ENCODE measurements at places on chromosomes 7 and 10.

DNA sequence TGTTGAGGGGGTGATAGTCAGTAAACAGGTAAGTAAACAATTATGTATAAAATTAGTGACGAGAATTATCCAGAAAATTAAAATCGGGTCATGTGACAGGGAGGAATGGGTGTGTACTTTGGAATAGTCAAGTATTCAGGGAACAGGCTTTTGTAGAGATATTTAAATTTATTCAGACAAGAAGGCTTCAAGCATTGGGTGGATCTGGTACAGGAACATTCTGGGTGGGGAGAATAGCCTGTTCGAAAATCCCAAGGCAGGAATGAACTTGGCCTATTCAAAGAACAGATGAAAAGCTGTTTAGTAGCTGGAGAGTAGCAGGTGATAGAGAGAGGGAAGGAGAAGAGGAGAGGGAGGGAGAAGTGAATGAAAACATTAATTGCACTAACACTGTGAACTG lies 448.9 kb upstream of the FZD8 start:
- no peak for DNase-seq

DNA sequence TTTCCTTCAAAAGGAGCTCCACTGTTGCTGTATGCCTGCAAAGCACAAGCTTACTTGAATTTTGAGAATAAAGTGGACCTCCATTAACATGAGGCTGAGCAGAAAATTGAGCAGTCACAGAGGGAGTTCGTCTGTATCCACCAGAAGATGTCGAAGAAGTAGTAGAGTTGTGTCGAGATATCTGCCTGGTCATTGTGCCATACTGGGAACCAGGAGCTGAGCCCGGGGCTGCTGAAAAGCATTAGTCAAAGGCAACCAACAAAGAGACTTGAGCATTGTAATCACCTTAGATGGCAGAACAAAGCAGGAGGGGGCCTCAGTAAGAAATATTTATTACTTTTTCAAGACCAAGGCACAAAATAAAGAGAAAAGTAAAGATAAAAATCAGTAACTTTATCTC lies 61.5 kb downstream of the PDSS1 start:
- no peak for DNase-seq

GRCh38 chr10:125164421-125164820 lies 4.1 kb upstream of the CTBP2 start:
- no peak for DNase-seq

GRCh38 chr7:113087071-113087998 lies 708 bp upstream of the GPR85 start:
- no peak for DNase-seq
